Effector memory CD8-positive, alpha-beta T cell (primary cell): ENCODE measurements at places on chromosomes 7 and 10.

- no peak for DNase-seq
These were observed 589.5 kb downstream of the ARL4A start for GRCh38 chr7:13276977-13277376.

- DNase-seq: no peak
These were observed 161.7 kb downstream of the ADARB2 start for GRCh38 chr10:1575481-1576244.

- no peak for DNase-seq
These were observed 242.9 kb upstream of the CXCL12 start for GRCh38 chr10:44627591-44628354.

DNA sequence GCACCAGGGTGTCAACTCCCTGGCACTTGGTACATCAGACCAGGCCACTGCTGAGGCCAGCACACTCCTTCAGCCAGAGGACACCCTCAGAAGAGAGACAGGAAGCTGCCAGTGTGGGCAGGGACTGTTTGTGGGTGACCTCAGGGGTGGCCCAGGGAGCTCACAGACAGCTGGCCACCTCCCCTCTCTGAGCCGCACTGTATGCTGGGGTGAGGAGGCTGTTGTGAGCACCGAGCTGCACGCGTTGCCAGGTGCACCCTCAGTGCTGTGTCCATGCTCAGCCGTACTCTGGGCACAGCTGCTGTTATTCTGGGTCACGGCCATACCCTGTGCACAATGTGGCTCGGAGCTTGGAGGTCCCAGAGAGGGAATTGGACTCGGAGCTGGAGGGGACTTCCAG is 61.5 kb upstream of the NANOS1 start:
- no peak for DNase-seq

GRCh38 chr7:86558680-86559501 is 84.8 kb upstream of the GRM3 start:
- no peak for DNase-seq

- DNase-seq: no peak
These were observed 113.4 kb upstream of the RAB18 start for GRCh38 chr10:27390681-27391080.

DNA sequence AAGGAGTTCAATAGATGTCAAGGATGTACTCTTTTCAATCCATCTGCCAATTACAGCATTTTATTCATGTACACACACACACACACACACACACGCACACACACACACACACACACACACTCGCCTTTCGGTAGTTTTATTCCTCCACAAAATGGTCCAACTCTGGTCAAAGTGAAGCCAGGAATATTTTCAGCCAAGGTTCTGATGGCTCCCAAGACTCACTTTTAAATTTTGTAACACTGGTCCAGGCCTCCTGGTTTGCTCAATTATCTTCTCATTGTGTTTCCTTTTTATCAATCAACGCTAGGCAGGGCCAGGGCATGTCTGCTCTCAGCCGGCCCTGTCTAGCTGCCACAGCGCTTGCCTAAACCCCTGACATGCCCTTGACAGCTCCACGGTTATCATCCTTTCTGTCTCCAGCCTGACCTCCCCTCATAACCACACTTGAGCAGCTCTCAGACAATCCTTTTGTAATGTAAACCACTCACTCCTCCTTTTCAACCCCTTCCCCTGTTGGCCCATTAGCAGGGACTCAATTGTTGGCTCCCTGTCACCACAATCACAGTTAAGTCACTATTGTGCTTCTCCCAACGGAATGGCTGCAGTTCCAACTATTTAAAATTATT is 115.1 kb downstream of the ICA1 start:
- DNase-seq: no peak

DNA sequence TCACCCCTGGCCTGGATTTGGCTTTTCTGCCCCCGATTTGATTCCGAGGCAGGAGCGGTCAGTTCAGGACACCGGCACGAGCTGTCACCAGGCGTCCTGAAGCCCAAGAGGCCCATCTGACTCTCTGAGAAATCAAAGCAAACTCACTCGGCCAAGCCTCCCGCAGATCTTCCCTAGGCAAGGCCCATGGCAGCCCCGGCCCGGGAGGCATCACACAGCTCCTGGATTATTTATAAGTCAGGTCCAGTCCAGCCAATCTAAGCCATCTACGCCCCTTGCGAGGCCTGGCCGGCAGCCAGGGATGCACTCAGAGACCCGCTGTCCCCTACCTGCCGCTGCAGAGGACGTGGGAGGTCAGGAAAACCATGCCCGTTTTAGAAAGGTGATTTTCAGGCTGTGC is 87.3 kb upstream of the DIP2C start:
- no peak for DNase-seq

DNA sequence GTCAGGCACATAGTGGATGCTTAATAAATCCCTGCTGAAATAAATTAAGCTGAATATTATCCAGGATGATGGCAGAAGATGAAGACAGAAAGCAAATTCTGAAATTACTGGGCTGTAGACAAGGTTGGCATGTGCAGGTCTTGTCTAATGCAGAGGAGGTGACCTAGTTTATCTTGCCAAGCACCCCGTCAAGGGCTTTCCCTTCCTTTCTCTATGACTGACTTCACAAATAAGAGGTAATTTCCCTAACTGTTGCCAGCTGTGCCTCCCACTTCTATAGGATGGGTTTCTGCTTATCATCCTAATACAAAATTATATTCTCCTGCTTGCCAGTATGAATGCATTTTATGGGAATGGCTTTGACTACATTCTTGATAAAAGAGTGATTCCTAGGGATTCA is 38.0 kb downstream of the LHFPL3 start:
- DNase-seq: no peak

GRCh38 chr10:121096617-121097431 is 245.7 kb downstream of the WDR11 start:
- DNase-seq: no peak

DNA sequence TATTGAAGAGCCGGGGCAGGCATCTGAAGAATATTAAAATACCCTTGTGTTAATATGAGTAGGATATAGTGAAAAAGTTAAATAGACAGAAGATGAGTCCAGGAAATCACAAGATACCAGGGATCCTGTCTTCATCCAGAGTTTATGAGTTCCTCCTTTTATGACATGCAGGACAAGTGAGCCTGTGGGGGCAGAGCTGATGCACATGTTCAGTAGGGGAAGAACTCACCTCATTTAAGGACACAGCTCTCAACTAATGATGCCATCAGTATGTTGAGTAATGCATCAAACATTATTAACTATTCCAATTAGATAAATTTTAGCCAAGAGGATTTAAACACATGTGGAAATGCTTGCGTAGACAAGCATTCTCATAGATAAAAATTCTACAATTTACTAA is 435.8 kb upstream of the AKR1E2 start:
- DNase-seq: no peak

DNA sequence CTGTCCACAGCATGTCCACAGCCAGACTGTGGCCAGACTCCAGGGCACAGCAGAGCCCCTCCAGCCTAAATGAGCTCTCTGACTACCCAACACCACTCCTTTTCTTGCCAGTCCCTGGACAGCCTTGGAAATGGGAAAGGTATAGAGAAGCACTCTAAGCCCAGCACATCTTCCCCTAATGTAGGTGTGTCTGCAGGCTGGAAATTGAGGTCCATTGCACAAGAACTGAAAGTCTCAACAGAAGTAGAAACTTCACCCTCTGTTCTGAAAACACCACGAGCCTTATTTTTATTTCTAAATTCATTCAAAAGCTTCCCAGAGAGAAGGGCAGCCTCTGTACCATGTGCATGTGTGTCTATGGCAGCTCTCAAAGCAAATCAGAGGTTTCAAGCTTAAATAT is 3.7 kb upstream of the KCNMA1 start:
- DNase-seq: no peak

GRCh38 chr10:129494176-129494575 is 27.1 kb downstream of the MGMT start:
- no peak for DNase-seq

DNA sequence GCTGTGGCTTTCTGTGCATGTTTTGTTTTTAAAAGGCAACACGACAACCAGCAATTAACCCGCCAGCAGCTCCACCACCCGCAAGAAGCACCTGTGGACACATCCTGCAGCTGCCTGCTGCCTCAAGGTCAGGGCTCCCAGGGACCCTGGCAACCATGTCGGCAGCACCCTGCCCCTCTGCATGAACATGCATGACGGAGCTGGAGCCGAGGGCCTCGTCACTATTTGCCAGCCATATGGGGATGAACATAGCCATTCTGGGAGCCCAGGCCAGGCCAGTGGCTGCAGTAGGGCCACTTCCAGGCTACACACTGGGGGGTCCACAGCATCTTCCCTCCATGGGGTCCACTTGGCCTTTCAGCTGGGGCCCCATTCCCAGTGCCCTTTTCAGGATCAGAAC is 52.9 kb downstream of the CAMK2B start:
- DNase-seq: no peak

DNA sequence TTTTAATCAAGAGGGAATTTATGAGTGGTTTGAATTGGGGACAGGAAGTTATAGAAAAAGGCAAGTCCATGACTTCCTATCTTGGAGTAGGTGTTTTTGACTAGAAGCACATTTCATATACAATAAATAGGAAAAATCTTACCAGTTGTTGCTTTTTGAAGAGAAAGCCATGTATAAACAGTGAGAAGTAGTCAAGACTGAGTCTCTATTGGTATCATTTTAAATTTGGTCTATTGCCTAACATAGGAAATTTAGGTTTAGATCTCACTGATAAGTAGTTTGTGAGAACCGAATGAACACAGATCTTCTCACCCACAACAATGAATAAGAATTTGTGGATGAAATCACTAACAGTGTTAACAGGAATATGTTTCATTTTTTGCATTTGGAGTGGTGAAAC is 387.2 kb downstream of the BBS9 start:
- DNase-seq: no peak

GRCh38 chr7:91128683-91129348 is 135.4 kb upstream of the FZD1 start:
- no peak for DNase-seq

DNA sequence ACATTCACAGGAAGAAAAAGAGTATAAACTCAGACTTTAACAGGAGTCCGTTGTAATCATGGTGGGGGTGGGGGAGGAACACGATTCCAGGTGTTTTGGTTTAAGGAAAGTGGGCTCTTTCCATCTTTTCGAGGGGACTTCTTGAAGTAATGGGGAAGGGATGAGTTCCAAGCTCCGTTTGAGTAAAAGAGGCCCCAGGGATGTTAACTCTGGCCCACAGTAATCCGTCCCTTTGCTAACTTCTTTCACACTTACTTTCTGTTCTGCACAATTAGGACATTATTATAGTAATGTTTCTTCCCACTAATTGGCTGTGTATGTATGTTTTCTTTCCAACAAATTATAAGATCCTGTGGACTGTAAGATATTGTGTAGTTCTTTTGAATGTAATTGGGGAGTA is 374.4 kb downstream of the BBS9 start:
- no peak for DNase-seq

- no peak for DNase-seq
These were observed 35.9 kb downstream of the SVOPL start for GRCh38 chr7:138665249-138665648.

GRCh38 chr7:133789974-133790373 is 337.2 kb upstream of the LRGUK start:
- DNase-seq: no peak

DNA sequence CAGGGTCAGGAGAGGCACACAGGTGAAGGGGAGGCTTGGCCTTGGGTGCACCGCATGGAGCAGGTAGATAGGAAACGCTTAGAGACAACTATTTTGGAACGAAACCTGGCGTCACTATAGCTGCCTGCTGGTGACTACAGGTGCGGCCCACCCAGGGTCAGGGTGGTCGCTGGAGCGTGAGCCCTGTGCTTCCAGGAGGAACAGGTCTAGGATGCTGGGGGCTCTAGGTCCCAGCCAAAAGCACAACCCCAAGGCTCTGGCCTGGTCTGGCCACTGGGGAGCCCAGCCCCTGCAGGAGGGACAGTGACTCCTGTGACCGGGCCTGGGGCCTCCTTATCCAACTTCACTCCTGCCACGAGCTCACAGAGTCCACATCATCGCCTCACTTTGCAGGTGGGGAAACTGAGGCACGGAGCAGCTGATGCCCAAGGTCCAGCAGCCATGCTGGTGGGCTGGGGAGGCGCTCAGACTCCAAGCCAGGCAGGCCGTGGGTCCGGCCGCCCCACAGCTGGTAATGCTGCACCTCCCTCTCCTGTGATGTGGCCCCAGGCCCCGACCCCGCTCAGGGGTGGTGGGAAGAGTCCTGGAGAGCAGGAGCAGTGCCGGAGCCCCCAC is 9.0 kb downstream of the LFNG start:
- DNase-seq: no peak

DNA sequence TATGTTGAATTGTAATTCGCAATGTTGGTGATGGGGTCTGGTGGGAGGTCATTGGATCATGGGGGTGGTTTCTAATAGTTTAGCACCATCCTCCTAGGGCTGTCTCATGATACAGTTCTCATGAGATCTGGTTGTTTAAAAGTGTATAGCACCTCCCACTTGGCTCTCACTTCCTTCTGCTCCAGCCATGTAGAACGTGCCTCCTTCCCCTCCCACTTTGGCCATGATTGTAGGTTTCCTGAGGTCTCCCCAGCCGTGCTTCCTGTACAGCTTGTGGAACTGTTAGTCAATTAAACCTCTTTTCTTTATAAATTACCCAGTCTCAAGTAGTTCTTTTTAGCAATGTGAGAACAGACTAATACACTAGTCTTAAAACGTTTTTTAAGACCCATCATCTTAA is 15.6 kb upstream of the HECW1 start:
- no peak for DNase-seq

- DNase-seq: no peak
These were observed 126.0 kb downstream of the KCNMA1 start for GRCh38 chr10:77511498-77512218.

DNA sequence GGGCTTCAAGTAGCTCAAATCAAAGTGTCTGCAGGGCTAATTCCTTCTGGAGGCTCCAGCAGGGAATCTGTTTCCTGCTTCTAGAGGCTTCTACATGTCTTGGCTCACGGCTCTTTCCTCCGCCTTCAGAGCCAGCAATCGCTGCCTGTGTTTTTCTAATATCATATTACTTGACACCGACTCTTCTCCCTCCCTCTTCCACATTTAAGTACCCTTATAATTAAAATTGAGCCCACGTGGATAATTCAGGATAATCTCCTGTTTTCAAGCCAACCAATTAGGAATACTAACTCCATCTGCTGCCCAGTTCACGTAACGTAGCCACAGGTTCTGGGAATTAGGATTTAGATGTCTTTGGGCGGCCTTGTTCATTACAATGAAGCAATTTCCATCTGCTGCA is 372.2 kb downstream of the DPP6 start:
- DNase-seq: no peak

GRCh38 chr10:47318706-47319105 is 3.5 kb upstream of the GDF2 start:
- no peak for DNase-seq

DNA sequence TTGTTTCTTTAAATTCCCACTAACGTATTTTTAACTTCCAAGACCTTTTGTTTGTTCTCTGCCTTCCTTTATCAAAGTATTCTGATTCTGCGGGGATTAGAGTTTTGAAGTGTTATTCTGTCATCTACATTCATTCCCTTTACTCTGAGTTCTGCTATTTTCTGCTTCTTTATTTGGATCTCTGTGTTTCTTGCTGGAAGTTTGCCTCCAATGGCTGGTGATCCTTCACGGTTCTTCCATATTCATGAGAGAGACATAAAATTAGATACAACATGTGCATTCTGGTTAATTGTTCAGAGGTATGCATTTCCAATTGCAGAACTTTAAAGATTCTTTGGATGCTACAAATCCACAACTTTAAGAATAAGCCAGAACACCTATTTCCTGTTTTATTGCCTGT is 244.7 kb upstream of the ADARB2 start:
- DNase-seq: no peak
